ENCODE measurements at places on chromosomes 3 and 15. TPM values are rescaled to one million over a fixed set of nuclear protein-coding genes. Genes with fewer than 3 reads are reported as not detected.

The EPHB1 gene
- 0.79 TPM for total RNA-seq

The SMAD6 gene
- total RNA-seq = 22.0 TPM

The CLRN1 gene
- total RNA-seq = not detected

The CCNB2 gene
- total RNA-seq = 94.9 TPM

The CHRNA3 gene
- total RNA-seq = not detected

The MOBP gene
- 0.13 TPM for total RNA-seq

The PP2D1 gene
- not detected for total RNA-seq

The MORC1 gene
- not detected for total RNA-seq

The ITIH4 gene
- 0.22 TPM for total RNA-seq

The LRTM1 gene
- total RNA-seq = not detected

The RPL39L gene
- total RNA-seq = 23.8 TPM

The MYEF2 gene
- total RNA-seq = 39.3 TPM

The CYP19A1 gene
- not detected for total RNA-seq

The TRIM42 gene
- not detected for total RNA-seq

The MLF1 gene
- 4.5 TPM for total RNA-seq

Measured in thoracic aorta endothelial cell (primary cell).